DND-41 (cell line): ENCODE measurements at places on chromosomes 6 and 20.
A peak's percentile ranks its signal among the peaks of the same experiment; 100 is the strongest.

DNA sequence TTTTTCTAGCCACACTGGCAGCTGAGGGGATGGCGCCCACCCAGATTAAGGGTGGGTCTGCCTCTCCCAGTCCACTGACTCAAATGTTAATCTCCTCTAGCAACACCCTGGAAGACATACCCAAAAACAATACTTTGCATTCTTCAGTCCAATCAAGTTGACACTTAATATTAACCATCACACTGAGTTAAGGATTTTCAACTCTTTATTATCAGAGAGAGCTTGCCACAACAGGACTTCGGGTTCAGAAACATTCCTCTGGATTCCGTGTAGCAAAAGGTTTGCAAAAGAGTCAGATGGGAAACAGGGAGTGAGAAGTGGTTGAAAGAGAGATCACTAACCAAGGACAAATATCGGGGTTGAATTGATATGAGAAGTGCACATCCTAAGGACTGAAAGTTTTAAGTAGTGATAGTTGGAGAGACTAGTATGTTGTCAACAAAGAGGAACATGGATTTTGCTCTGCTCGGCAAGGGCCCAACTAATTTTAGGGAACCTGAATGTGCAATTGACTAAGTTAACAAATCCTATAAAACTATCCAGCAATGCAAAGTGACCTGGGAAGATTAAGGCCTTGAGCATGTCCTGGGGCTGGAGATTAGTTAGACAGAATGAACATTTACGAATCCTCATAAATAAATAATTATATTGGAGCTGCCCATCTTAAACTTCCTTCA lies 137.0 kb upstream of the TENT5A start:
- no peak for DNase-seq

DNA sequence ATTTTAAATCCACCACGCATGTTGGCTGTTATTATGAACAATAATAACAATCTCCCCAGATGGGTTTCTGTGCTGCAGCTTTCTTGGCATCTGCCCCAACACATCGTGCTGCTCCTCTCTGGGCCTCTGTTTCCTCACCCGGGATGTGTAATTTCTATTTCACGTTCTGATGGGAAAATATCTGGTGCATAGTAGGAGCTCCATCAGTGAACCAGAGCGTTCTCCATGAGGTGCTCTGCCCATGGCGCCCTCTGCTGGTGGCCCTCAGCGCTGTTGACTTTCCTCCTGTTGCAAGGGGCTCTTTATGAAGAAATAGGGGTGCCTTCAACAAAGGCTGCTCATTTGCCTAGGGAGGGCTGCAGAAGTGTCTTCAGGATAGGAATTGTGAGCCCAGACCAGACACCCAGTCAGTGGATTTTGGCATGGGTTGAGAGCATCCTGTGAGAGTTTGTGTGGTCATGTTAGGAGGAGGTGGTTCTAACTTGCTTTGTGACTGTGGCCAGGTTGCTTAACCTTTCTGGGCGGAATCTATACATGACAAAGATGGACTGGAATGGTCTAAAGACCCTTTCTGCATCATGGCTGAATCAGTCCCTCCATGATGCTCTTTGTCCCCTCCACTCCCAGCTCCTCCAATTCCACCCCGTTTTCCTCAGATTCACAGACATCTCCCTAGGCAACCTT lies 8.1 kb downstream of the SCRT2 start:
- peak; percentile 57 for DNase-seq

GRCh38 chr6:168384045-168385036 lies 56.6 kb upstream of the SMOC2 start:
- DNase-seq = no peak

- DNase-seq = no peak
Measured at GRCh38 chr6:11366183-11366933, 133.9 kb upstream of the NEDD9 start.

DNA sequence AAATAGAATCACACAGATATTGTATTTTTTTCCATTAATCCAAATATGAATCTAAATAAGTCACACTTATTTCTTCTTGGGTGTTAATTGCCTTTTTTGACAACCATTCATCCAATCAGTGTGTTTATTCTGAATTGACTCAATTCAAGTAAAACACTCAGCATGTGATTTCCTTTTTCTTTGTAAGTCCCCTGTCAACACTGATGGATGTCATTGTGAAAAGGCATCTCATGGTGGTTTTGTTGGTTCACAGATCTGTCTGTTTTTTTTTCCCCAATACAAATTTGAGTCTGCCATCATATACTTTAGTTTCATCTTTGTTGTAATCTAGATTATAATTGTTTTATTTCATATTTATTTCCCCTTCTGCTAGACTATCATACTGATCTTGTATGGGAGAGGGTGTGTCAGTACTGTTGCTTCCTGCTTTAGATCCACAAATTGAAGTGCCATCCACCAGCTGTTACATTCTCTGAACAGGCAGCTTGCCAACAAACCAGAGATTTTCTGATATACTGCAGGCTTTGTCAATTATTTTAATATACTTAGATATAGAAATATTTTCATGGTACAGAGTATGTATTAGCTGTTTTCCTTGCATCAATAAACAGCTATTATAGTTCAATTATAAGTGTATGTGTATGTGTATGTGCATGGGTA lies 64.2 kb upstream of the FLRT3 start:
- no peak for DNase-seq

DNA sequence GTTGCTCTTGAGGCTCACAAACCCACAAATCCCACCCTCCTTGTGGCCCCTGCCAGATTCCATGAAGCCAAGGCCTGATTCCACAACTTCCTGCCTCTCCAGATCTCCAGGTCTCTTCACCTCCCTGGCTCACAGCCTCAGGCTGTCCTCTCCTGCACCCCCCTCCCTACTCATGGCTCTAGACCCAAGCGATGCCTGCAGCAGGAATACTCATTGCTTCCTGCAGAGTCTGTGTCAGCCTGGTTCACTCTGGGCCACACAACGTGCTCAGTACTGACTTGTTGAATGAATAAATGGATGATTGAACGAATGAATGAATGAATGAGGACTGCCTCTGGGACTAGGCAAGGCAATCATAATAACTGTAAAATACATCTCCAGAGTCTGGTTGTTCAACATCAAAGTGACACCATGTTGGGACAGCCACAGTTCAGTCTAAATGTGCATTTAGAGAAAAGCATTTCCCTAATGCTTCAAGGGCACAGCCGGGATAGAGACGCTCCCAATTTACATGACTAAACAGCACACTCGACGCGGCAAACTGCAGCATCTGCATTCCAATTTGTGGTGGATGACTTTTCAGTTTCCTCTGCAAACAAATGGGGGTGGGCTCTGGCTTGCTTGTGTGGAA lies 139.9 kb downstream of the GRM4 start:
- DNase-seq = no peak

GRCh38 chr20:33785503-33785902 lies 25.6 kb upstream of the CHMP4B start:
- no peak for DNase-seq
